ENCODE measurements at places on chromosomes 2 and 18.
A peak's percentile ranks its signal among the peaks of the same experiment; 100 is the strongest.

- DNase-seq = no peak
Observed at GRCh38 chr2:39549718-39550464, 112.8 kb upstream of the MAP4K3 start.

- DNase-seq = no peak
Observed at GRCh38 chr18:68429111-68429510, 285.8 kb downstream of the TMX3 start.

- DNase-seq = no peak
Observed at GRCh38 chr2:220463876-220464275, 836.4 kb downstream of the SLC4A3 start.

DNA sequence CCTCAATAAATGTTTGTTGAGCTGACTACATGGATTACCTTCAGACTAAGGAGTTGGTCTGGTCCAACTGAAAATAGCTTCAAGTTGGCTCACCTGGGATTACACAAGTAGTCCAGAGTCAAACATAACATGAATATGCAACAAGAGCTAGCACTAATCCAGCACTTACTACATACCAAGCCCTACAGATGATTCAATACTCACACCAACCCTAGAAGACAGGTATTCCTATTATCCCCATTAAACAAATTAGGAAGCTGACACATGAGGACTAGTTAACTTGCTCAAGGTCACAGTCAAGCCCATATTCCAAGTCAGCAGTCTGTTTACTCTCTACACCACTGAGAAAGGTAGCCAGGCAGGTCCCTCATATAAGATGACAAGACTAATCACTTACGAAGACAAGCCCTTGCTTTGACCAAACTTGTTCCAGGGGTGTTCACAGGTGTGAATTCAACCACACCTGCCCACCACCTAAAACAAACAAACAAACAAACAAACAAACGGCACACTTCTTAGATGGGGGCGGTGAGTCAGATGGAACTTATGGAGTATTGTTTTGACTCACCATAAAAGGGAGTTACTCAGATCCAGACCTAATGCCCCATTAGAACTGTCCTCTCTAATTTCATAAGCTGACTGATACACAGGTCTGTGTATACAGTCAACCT lies 29.1 kb downstream of the TMEM131 start:
- DNase-seq = no peak

DNA sequence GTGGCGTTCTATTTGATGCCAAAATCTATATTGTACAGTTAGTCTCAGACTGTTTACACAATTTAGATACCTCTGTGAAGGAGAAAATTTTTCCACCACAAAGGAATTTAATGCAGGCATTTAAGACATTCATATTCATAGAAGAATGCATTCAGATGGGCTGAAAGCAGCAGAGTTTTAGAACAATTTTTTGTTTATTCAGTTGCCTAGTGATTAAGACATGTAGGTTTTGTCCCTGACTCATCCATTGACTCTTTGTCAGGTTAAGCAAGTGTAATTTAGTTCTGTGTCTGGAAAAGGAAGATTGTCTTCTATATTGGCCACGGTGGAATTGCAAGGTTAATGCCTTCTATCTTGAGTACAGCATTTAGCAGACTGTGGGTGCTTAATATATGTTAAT lies 515.0 kb downstream of the PARD3B start:
- no peak for DNase-seq

DNA sequence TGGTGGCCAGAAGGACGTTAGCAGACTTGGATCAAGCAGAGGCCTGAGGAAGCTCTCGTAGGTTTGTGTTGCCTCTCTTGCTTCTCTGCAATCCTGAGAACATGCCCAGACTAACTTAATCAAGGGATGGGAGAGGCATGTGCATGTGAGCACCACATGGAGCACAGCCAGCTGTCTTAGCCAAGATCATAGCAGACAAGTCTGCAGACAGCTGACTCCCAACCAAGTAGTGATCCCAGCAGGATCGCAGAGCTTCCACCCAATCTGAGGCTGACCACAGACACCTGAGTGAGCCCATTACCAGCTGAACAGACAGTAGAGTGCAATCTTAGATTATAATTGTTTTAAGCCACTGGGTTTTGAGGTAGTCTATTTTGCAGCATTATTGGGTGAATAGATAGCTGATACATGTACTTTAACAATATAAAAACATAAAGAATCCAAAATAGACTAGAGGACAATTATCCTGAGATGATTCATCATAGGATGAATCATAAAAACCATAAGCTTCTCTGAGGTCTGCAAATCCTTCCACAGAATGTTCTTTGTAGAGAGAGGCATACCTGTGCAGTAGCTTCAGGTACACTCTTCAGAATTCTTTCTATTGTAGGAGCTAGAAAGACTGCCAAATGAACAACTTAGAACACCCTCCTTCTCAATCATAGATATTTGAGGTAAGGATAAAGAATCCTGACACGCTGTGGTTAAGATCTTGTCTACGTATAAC lies 25.2 kb upstream of the FAM110C start:
- no peak for DNase-seq

- DNase-seq = no peak
Observed at GRCh38 chr2:201246280-201246679, 14.1 kb upstream of the CASP8 start.

DNA sequence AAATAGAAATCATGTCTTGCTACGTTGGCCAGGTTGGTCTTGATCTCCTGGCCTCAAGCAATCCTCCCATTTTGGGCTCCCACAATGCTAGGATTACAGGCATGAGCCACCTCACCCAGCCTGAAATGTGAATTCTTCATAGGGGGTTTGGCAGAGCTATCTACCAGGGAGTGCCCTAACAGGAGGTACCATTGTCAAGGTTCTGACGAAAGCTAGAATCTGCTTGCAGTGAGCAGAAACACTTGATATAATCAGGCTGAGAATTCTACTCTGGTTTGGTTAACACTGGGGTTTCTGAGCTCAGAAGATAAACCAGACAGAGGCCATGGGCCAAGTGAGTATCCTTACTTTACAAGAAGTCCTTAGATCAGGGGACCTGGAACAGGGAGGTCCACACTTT lies 7.2 kb upstream of the LAMA3 start:
- no peak for DNase-seq

DNA sequence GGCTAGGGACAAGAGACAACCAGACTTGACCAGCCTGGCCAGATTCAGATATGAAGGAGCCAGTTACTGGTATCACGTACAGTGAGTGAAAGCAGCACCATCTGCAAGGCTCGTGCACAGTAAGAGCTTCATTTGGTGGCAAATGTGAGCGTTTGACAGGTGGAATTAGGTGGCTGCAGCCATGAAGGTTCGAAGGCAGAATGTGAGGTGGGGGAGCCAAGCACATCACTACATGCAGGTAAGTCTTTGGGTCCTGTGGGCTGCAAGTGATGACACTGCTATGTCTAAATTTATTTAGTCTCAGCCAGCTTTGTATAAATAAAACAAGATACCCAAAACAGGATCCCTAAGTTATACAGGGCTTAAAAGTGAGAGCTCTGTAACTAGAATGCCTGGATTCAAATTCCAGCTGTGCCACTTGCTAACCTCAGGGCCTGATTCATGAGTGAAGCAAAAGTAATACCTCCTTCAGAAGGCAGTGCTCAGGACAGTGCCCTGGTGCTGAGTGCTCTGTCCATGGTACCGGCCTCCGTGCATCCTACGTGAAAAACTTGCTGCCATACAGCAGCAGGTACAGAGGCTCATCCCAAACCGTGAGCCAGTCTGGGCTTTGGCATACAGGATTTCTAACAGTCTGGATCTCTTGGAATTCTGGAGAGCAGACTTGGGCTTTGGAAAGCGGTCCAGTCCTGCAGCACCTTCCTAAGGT lies 18.6 kb downstream of the DDX18 start:
- peak; percentile 33 for DNase-seq

DNA sequence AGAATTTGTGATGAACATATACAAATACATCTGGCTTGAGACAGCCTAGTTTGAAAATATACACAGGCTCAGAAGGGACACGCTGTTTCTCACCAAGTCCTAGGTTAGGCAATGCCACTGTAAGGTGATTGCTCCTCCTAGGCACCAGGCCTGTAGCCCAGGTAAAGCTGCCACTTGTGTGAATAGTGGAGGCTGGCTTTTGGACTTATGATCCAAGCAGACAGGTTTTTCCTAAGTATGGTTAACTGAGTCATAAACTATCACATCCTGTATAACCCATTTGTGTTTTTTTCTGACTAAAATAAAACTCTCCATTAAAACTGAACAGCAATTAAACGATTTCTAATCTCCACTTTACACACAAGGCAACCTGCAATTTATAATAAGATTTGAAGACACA lies 81.0 kb downstream of the SEMA4F start:
- DNase-seq = no peak

DNA sequence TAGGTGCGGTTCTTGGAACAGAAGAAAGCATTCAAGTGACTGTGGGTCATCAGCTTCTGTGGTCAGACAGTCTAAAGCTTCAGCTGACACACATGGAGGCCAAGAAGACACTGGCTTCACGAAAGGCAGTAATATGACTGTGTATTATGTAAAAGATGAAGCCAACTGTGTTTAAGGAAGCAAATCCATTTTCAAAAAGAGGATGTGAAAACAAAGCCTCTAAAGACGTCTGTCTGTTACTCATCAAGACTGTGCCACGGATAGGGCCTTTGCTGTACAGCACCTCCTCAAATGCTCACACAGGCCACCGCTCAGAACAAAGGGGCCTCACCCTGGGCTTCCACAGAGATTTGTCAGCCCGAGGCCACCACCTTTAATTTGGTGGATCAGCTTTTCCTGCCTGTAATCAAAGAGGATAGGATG lies 21.1 kb upstream of the TMEM163 start:
- no peak for DNase-seq

DNA sequence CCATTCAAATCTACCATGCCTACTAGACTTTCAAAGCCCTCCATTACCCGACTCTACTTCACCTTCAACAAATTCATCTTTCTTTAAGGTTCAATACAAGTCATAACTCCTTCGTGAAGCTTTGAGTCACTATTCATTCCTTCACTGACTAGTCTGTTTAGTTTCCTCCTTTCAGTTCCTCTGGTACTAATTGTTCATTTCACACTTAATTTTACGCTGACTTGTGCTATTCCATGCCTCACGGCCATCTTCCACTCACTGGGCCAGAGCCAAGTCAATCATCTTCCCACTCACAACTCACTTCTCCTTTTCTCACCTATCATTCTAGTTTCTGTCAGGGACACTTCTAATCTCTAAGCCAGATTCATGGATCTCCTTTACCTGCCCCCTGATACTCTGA lies 136.2 kb downstream of the MTX2 start:
- DNase-seq = no peak
